ENCODE measurements at places on chromosomes 16 and 17.

DNA sequence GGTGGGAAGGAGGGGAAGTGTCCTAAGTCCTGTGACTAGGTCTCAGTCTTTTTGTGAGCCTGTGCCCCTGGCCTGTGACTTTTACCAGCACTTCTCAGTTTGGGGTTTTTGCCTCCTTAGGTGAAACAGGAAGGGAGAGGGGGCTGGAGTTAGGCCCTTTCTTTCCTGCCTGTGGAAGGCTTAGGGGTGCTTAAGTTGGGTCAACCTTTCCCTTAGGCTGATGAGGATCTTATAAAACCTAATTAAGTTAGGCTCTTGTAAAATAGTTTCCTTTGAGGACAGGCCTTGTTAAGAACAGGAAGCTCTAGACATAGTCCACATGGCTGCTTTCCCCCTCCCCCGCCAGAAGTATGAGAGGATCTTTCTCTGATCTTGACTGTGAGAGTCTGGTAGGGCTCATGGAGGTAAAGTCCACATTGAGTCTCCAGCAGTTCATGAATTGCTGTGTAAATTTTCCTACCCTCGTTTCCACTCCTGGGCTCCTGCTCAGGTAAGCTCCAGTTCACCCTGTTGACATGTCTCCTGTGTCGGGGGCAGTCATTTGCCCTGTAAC, 17.0 kb upstream of the DNASE1 start:
- peak; percentile 69 for DNase-seq

DNA sequence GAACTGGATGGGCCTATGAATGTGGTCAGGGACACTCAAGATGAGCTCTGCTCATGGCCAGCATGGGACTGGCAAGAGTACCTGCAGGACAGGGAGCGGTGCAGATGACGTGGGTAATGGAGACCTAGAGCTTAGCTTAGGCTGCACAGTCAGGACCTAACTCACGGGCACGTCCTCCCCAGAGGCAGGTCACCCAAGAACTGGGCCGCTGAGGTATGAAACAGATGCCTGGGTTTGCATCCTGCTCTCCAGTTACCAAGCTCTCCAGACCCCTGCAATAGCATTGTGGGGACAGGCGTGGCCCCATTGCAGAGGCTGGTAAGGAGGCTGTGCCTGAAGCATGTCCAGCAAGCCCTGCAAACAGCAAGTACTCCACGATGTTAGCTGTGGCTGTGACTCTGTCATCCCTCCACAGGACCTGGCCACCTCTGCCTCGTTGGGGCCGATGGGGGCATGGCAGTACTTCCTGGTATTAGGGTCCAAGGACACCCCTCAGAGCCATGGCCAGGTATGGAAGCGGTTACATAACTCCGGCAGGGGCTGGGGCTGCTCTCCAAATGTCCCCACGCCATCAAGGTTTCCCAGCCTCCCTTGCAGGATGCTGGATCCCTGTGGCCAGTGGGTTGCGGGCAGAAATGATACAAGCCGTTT, 37.5 kb upstream of the RBFOX3 start:
- DNase-seq: no peak

GRCh38 chr17:77601054-77601979, 357.2 kb upstream of the TNRC6C start:
- no peak for DNase-seq

DNA sequence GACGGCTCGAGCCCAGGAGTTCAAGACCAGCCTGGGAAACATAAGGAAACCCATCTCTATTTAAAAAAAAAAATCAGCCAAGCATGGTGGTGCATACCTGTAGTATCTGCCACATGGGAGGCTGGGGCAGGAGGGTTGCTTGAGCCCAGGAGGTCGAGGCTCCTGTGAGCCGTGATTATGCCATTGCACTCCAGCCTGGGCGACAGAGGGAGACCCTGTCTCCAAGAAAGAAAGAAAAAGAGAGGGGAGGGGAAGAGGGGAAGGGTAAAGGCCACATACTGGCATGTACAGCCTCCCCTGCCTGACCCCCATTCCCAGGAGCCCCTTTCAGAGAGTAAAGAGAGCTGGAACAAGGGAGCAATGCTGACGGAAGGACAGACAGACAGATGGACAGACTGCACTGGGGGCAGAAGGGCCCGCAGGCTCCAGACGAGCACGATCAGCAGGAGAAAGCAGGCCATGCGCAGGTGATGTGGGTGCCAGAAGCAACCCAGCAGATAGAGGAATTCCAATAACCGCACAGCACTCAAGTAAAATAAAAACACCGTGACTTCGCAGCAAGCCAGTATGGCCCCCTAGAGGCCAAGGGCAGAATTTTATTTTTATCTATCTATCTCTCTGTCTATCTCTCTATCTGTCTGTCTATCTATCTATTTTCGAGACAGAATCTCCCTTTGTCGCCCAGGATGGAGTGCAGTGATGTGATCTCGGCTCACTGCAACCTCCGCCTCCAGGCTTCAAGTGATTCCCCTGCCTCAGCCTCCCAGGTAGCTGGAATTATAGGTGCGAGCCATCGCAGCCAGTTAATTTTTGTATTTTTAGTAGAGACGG, 27.1 kb upstream of the SNN start:
- peak; percentile 82 for DNase-seq

DNA sequence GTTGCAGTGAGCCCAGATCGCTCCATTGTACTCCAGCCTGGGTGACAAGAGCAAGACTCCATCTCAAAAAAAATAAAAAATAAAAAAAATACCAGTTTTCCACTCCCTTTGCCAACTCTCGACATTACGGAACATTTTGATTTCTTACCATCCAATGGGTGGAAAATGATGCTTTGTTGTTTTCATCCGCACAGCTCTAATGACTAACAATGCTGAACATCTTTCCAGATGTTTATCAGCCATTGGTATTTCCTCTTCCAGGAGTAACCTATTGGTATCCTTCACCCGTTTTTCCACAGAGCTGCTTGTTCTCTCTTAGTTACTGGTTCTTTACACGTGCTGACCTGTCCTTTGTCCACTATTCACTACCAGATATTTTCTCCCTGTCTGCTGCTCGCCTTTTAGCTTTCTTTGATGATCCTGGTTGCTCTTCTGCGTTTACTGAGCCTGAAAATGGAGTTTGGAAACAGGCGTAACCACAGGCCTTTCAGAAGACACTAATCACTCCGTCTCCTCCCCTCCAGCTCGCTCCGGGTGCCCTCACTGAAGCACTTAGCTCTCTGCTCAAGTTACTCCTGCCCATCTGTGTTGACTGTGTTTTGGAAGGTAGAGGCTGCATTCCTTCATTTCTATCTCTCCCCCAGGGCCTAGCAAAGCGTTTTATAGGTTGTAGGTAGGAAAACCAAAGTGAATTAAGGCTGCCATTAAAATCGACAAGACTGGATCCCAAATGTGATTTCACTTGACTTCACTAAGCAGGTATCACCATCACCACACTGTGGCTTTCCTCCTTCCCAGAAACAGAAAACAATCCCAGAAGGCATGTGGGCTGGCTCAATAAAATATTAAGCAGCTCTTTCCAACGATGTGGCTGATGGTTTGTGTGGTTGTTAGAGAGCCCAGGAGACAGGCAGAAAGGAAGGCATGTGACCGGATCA, 8.9 kb downstream of the SHPK start:
- DNase-seq: no peak

DNA sequence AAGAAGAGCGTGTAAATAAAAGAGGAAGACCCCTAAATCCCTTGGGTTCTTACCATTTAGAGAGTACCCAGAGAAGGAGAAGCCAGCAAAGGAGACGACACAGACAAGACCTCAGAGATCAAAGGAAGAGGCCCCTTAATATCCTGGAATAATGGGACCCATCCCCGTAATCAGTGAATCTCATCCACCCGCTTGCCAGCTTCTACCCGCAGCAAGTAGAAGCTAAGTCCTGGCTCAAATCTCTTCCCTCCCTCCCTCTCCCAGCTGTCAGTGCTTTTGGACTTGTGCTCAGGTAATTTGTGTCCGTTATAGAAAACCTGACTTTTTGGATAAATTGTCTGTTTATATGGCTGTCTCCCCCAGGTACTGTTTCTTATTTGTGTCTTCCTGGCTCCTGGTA, 1.9 kb downstream of the LYRM1 start:
- DNase-seq: no peak

DNA sequence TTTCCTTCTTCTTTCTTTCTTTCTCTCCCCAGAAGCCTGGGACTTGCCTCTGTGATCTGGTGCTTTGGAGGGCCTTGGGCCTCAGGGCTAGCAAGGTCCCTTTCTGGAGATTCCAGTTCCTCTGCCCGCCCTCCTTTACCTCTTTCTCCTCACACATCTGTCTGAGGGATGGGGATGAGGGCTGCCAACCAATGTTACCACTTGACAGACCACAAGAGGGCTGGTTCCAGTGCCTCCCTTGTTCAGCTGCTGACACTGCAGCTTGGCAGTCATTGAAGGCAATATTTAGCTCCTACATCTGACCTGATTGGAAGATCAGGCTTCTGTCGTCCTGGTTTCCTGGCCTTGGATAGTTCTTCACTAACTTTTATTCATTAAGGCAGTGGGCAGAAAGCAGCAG, 3.6 kb upstream of the ZNF652 start:
- peak; percentile 72 for DNase-seq

DNA sequence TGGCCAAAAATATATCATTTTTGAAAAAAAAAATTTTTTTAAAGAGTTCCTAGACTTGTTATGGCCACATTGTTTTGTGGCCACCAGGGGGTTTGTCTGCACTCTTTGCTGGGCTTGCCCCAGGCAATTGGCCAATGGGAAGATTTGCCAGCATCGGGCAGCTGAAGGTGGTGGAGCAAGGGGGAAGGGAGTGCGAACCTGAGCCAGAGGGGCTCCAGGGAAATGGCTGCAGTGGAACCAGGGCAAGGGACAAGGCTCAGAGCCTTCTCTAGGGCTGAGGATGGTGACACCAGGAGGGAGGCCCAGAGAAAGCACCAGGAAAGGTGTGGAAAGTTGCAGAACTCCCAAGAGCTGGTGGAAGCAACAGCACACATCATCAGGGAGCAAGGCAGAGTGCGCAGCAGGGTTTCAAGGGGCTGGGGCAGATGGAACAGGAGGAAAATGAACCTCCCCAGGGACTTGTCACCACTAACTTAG, 15.5 kb upstream of the CMIP start:
- peak; percentile 79 for DNase-seq

DNA sequence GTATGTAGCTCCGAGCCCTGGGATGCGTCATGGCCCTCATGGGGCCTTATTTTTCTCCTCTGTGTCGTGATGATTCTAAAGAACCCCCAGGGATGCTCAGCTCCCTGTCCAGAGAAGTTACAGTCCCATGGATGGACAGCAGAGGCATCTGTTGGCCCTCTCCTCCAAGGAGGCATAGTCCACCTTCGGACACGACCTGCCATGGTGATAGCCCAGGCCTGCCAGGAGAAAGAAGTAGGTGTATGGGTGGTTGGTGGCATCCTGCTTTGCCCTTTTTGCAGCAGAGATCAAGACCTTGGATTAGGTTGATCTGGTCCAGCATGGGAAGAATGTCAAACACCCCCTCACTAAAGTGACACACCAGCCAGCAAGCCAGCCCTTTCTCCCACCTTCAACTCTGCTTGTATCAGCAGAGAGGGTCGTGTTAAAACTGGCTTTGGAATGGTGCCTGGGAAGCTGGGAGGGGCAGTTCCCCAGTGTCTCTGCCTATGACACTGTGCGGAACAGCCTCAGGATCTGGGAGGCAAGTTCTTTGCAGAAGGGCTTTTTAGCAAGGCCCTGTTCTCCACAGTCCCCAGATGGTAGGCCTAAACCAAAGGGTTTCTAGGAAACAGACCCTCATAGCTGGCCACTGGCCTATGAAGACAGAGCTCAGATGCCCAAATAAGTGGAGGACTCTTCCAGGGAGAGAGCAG, 259.9 kb upstream of the RPL38 start:
- no peak for DNase-seq

GRCh38 chr16:31132303-31132979, 3.1 kb downstream of the PRSS8 start:
- DNase-seq: no peak

DNA sequence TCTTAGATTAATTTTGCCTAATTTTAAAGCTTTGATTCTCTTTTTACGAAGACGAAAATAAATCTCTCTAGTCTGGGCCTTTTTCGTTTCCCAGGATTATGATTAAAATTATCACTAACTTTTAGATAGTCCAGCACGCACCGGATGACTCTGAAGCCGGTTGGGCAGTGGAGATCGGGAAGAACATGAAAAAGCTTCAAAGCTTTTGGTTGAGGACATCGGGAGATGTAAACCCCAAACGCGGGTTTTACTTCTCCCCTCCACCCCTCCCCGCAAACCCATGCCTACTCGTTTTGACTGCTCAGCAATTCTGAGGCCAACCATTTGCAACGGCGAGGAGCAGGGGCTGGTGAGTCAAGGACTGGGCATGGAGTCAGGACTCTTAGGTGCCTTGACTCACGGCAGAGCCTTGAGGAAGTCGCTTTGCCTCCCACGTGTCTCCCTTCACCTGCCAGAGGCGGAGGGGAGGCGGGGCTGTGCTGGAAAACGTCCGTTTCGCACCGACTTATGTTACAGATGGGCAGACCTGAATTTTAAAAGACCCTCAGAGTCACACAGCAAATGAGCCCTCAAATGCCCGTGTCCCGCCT, 989 bp upstream of the DUSP14 start:
- peak; percentile 81 for DNase-seq

GRCh38 chr16:14003074-14003570, 68.0 kb upstream of the MRTFB start:
- no peak for DNase-seq

GRCh38 chr17:82791532-82791931, 39.7 kb downstream of the TBCD start:
- no peak for DNase-seq

- no peak for DNase-seq
These were observed 53.1 kb downstream of the SCNN1B start for GRCh38 chr16:23355106-23355670.

GRCh38 chr16:12021578-12022253, 45.2 kb downstream of the SNX29 start:
- DNase-seq: no peak

DNA sequence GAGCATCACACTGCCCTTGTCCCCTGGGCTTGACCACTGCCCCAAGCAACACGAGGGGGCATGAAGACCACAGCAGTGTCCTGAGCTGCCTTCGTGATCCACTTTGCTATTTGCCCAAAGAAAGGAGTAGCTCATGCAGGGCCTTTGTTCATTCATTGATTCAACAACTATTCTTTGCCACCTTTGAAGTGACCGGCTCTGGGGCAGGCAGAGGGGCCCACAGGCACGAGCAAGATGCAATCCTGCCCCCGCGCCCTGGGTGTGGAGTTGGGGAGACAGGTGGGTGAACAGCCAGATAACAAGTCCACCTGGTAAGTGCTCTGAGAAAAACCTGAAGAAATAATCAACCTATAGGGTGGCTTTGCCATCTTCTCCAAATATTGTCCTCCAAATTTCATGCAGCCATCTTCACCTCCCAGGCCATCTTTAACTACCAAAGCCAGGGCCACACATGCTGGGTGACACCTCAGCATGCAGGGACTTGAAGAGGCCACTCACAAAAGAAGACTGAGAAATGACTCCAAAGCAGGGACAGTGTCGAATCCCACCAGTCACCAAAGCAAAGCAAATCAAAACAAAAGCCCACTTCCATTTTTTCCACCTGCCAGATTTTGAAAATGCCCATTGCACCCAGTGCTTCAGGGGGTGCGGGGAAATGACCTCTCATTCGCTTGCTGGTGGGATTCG, 18.2 kb upstream of the RBFOX3 start:
- DNase-seq: no peak
